Karpas-422 (cell line): ENCODE measurements at places on chromosomes 12 and 14. TPM values are rescaled to one million over a fixed set of nuclear protein-coding genes. Genes with fewer than 3 reads are reported as not detected.

Gene EID3
- total RNA-seq, result 1.5 and 2.7 TPM in 2 replicates

Gene RAD9B
- 0.32 and 1.4 TPM in 2 replicates for total RNA-seq

- H3K27ac ChIP-seq, result no peak overlapping the region
- DNase-seq, result no peak
- peaks cover 27% of the 10 kb centered on the region for H3K36me3 ChIP-seq
Measured at GRCh38 chr12:132772606-132773005, 11.0 kb upstream of the ANKLE2 start.

DNA sequence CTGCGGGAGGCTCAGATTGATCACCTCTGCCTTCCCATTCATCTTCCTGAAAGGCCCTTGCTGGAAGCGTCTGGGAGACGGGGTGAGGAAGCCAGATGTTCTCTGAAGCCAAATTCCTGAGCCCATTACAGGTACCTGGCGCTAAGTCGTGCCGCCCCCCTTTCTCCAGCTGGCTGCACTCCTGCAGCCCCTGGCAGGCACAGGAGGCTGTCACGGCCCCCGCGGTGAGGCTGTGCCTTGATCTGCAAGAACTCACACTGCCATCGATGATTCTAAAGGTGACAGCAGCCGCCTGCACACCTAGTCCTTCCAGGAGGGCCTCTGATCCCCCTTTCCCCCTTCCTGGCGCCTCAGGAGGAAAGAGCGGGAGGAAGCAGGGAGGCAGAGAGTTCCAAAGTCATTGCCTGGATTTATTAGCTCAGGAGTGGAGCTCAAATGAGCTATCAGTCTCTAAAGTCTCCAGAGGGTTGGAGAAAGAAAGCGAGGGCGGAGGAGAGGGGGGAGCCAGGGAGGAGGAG is 106.9 kb downstream of the RFLNA start:
- H3K27ac ChIP-seq, result no peak overlapping the region
- DNase-seq, result no peak
- no peaks in the 10 kb centered on the region for H3K27me3 ChIP-seq

GRCh38 chr12:108793756-108794441 is 62.6 kb upstream of the CORO1C start:
- no peaks in the 10 kb centered on the region for H3K27me3 ChIP-seq
- DNase-seq, result no peak
- peaks cover 3% of the 10 kb centered on the region for H3K4me1 ChIP-seq
- H3K27ac ChIP-seq, result no peak overlapping the region
- H3K36me3 ChIP-seq, result peaks cover 16% of the 10 kb centered on the region

DNA sequence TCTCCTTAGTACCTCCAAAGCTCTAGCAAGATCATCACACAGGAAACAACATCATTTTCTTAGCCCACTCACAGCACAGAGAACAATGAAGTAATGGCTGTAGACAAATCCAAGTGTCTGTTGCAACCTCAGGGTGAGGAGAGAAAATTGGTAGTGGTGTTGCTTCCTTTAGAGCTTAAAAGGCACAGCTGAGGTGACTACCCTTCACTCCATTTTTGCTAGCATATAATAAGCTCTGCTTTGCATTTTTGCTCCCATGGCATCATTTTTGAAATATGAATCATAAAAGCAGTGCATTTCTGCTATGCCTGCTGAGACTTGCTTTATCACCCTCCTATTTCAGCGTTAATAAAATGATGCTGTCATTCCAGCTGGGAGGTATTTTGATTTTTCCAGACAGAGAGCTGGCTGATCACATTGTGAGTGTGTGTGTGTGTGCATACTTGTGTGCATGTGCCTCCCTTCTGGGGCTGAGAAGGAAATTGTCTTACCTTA is 18.5 kb upstream of the PCNX1 start:
- H3K4me1 ChIP-seq, result peaks cover 18% of the 10 kb centered on the region
- DNase-seq, result peak; percentile 49
- no peak overlapping the region for H3K4me3 ChIP-seq
